ENCODE measurements at places on chromosomes 3 and 15.

DNA sequence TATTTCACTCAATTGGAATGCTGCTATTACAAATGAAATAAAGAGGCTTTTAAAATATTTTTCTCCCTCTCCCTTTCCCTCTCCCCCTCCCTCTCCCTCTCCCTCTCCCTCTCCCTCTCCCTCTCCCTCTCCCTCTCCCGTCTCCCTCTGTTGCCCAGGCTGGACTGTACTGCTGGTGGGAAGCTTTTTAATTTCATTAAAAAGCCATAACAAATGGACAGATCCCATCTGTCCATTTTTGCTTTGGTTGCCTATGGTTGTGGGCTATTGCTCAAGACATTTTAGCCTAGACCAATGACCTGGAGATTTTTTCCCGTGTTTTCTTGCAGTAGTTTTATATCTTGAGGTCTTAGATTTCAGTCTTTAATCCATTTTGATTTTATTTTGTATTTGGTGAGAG, 107.2 kb upstream of the LRRC3B start:
- DNase-seq = no peak

- DNase-seq = no peak
These were observed 27.3 kb downstream of the KLHDC8B start for GRCh38 chr3:49198611-49199230.

DNA sequence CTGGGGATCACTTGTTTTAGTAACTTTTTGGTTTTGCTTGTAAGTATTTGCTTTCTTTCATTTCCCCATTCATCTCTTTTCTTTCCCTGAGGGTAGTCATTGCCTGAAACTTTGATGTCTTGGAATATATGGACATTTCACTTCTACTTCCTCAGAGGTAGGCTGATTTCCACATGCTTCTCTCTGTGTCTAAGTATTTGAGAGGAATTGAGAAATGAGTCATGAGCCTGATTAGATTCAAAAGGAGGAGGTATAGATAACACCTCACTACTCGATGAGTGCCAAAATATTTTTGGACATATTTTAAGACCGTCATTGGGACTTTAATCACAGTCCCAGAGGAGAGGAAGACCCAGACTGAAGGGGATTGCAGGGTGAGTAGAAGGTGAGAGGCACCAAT, 480.1 kb upstream of the SGO1 start:
- DNase-seq = no peak

DNA sequence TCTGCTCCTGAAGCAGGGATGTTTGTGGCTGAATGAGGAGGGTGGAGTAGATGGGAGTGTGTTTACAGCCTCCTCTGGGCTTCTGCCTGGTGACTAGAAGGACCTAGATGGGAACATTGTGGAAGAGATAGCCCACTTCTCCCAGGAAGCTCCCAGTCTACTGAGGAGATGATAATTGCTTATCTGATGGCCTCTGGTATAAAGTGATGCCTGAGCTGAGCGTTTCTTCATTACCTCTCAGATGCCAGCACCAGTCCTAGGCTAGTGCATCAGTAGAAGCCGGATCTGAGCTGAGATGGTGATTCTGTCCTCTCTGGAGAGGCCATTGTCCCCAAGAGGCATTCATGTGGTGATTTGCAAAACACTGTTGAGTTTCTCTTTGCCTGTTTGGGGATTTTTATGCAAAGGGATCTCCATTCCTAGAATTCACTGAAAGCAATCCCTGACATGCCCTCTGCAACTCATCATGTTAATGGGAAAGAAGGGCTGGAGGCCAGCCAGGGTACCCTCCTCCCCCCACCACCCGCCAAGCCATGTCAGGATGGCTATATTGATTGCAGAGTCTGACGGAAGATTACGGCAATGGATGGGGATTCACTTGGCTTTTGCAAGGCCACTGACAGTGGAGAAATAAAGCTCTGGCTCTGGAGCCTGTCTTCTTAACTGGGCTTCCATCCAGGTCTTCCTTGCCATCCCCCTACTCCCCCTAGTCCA, 166.4 kb upstream of the ROPN1 start:
- no peak for DNase-seq

DNA sequence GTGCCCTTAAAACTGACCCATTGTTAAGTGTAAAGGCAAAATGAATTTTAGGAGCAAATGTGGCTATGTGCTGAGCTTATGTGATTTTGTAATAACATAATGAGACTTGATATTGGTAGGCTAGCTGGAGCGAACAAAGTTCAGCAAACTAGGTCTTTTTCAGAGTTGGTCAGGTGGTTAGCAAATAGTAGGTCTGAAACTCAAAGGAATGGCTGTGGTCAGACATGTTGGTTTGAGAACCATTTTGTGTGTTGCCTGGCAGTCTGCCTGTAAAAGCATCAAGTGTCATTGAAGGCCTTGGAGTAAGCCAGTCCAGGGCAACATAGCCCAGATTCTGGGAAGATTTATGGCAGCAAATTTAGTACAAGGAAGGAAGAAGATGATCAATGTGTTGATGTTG, 16.4 kb downstream of the FBXO22 start:
- no peak for DNase-seq

- no peak for DNase-seq
These were observed 4.6 kb downstream of the SNRK start for GRCh38 chr3:43290956-43291355.

DNA sequence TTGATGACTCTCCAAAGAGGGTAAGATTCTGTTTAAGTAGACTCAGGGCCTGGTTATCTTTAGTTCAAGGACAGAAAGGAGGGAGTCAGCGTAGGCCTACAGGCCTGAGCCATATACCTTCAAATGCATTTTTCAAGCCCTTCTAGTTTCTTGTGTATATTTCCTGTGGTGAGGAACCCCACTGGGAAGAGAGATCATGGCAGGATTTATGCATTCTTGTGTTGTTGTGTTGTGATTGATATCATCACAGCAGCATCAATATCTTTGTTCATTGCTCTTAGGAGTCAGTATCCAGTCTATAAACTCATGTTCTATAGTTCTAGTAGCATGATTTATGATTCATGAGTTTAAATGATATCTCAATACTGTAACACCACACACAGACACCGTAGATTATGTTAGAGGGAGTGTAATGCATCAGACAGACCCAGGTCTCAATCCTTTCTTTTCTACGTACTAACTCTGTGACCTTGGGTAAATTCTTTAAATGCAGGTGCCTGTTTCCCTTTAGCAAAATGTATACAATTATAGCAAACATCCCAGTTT, 427.5 kb downstream of the PDCD6IP start:
- no peak for DNase-seq

DNA sequence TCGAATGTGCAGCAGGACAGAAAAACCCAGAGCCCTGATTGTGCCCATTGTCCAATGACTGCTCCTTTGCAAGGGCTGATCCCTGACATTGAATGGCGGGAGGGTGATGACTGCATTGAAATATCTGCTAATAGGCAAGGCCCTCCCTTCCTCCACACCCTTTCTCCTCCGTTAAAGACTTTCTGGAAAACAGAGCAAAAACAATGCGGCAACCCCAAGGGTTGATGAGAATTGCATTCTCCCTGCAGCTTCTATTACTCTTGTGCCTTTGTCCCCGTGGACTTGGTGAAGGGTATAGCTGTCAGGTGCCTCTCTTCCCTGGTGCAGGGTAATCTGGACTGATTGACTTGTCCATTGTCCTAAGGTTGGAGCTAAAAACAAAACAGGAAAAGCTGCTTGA, 71.8 kb downstream of the THSD4 start:
- no peak for DNase-seq

DNA sequence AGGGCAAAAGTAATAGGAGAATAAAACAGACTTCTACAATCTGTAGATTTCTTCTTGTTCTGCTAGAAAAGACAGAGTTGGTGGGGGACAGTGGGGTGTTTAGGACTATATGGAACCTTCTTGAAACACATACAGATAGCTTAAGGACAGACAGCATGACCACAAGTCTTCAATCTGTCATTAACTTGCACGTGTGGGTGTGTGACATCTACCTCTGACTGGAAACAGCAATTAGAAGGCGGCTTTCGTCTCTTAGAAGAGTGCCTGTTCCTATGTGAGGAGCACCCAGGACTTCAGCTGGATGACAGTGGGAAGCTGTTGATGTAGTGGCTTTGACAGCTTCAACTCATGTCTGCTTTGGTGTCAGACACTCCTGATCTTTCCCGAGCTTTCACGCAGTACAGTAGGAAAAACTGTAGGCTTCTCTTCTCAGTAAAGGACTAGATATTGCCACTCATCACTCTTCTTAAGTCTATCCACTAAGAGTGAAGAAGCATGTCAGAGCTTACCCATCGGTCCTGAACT, 44.5 kb downstream of the TYRO3 start:
- no peak for DNase-seq

- no peak for DNase-seq
These were observed 491.1 kb downstream of the FHIT start for GRCh38 chr3:60760145-60760544.

GRCh38 chr3:139934613-139935015, 371 bp upstream of the CLSTN2 start:
- no peak for DNase-seq

DNA sequence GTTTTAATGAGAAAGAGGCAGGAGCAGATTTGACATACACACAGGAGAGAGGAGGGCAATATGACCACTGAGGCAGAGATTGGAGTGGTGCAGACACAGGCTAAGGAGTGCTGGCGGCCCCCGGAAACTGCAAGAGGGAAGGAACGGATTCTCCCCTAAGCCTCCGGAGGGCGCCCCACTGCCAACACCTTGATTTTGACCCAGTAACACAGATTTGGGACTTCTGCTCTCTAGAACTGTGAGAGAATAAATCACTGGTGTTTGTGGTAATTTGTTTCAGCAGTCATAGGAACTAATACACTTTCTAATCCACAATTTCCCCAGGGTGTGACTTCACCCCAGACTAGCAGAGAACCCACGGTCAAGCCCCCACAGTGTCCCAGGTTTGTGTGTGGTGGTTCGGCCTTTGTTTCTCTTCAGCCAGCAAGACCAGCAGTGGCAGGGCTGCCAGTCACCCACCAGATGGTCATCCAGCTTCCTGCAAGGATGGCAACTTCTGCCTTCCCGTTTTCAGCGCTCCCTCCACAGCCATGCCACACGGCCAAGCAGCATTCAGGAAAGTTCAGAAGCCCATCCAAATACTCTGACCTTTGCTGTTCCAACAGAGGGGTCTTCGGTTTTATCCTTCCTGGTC, 23.6 kb upstream of the TSPAN3 start:
- DNase-seq = no peak

- DNase-seq = no peak
These were observed 4.1 kb downstream of the FLNB start for GRCh38 chr3:58012302-58012701.

GRCh38 chr3:170277833-170278580, 55.8 kb downstream of the PRKCI start:
- DNase-seq = peak; percentile 21

DNA sequence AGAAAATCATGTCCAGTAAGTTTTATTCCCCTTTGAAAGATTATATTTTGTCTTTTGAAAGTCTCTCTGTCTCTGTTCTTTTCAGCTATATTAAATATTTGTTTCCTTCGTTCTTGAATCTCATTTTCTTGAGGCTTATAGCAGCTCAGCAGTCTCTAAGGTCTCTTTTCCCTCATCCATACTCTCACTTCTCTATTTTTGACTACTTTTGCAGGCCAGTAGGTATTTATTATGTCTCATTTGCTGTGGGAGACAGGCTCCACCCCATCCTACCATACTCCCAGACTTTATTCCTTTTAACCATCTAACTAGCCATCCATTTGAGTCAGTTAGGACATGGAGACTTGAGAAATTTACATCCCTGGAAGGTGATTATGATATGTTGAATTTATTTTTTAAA, 71.0 kb downstream of the FILIP1L start:
- DNase-seq = no peak

DNA sequence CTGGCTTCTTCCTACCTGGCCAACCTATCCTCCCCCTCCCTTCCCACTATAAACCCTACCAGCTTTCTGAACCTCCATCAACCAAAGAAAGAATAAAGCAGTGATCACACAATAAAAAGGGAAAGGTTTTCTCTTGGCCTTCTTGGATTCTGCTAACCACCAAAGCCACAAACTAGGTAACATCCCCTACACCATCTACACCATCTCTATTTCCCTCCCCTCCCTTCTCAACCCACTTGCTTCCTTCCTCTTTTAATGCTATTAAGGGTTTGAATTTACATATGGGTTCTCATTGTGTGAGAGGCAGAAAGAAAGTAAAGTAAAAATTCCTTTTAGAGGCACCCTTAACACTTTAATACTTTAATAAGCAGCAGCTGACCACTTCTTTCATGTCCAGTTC, 25.8 kb upstream of the RSL24D1 start:
- DNase-seq = peak; percentile 26

- DNase-seq = no peak
These were observed 522.4 kb upstream of the ADAMTS9 start for GRCh38 chr3:65210026-65210814.

GRCh38 chr15:98505611-98506031, 142.7 kb upstream of the IGF1R start:
- no peak for DNase-seq

DNA sequence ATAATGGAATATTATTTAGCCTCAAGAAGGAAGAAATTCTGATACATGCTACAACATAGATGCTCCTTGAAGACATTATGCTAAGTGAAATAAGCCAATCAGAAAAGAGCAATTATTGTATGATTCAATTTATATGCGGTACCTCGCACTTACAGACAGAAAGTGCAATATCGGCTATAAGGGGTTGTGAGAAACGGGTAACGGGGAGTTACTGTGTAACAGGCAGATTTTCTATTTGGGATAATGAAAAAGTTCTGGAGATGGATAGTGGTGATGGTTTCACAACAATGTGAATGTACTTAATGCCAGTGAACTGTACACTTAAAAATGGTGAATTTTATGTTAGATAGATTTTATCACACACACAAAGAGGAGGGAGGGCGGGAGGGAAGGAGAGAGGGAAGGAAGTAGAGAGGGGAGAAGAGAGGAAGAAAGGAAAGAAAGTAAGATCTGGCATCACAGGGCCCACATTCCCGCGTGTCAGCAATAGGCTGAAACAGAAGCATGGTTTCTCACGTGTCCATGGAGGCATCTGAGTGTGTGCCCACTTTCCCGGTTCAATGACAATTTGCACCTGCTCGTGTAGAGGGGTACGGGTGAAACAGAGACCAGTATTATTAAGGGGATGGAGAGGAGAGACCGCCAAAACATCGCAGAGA, 700 bp upstream of the BLM start:
- DNase-seq = no peak

GRCh38 chr15:65207280-65207840, 3.9 kb downstream of the CILP start:
- DNase-seq = no peak

DNA sequence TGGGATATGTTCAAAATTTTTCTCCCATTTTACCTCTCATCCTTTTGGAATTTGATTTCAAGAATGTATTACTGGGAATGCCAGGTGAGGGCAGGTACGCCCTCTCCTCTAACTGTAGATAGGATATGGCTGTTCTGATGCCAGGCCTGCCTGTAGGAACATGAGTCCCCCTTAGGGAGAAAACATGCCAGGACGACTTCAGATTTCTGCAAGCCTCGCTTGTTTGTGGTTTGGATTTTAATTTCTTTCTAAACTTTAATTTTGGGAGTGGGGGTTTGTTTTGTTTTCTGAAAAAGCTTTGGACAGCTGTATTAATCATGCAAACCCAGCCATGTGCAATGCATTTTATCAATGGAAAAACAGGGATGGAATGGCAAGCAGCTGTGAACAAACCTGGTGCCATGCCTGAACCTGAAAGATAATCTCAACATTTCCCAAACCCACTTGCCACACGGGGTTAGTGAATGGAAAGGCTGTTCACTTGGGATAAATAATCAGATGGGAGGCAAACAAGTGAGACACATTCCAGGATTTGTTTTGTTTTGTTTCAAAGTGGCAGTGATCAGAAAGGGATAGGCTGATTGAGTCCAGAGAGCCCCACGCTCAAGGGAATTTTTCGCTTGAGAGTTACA, 207.6 kb downstream of the GAP43 start:
- DNase-seq = no peak

- no peak for DNase-seq
These were observed 178.1 kb downstream of the RORA start for GRCh38 chr15:61050844-61051568.

Data from CD4-positive, alpha-beta T cell treated with Interleukin-15 for 4 hours (primary cell).